Femur (tissue), 1 donor: ENCODE measurements at places on chromosomes 11 and 22.
A peak's percentile ranks its signal among the peaks of the same experiment; 100 is the strongest.

- no peak for DNase-seq
Measured at GRCh38 chr11:69178819-69179482, 23.2 kb downstream of the SMIM38 start.

- DNase-seq: no peak
Measured at GRCh38 chr11:32131321-32131720, 40.4 kb downstream of the RCN1 start.

DNA sequence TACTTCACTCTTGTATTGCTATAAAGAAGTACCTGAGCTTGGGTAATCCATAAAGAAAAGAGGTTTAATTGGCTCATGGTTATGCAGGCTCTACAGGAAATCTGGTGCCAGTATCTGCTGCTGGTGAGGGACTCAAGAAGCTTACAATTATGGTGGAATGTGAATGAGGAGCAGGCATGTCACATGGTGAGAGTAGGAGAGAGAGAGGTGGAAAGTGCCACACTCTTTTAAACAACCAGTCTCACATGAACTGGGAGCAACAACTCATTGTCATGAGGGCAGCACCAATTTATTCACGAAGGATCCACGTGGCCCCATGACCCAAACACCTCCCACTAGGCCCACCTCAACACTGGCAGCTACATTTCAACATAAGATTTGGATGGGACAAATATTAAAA, 24.6 kb upstream of the IGLL5 start:
- no peak for DNase-seq

DNA sequence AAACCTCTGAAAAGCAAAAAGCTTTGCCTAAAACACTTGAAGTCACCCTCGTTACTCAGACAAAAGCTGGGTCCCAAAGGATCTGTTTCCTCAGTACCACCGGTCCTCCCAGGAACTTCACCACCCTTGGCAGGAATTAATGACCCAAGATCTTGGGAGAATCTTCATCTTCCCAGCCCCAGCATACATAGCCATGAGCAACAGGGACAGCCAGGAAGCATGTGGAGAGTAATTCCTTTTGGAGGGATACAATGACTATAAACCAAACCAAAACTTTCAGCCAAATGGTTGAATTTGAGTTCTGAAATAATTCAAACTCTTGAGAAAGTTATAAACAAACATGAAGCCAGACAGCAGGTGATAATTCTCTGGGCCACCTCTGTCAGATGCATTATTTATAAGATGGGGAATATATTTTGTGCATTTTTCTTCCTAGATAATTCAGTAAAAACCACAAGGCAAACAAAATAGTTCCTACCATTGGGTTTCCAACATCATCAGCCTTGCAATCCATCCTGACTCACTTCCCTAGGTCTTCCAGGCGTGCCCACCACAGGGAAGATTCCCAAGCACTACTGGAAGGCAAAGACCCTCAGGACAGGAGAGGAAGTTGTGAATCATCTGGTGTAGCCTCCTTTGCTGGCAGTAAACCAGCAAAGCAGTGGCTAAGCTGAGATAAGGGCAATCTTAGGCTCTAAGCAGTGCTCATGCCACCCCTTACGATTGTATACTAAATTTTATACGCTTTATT, 71.7 kb upstream of the DRD2 start:
- DNase-seq: no peak

DNA sequence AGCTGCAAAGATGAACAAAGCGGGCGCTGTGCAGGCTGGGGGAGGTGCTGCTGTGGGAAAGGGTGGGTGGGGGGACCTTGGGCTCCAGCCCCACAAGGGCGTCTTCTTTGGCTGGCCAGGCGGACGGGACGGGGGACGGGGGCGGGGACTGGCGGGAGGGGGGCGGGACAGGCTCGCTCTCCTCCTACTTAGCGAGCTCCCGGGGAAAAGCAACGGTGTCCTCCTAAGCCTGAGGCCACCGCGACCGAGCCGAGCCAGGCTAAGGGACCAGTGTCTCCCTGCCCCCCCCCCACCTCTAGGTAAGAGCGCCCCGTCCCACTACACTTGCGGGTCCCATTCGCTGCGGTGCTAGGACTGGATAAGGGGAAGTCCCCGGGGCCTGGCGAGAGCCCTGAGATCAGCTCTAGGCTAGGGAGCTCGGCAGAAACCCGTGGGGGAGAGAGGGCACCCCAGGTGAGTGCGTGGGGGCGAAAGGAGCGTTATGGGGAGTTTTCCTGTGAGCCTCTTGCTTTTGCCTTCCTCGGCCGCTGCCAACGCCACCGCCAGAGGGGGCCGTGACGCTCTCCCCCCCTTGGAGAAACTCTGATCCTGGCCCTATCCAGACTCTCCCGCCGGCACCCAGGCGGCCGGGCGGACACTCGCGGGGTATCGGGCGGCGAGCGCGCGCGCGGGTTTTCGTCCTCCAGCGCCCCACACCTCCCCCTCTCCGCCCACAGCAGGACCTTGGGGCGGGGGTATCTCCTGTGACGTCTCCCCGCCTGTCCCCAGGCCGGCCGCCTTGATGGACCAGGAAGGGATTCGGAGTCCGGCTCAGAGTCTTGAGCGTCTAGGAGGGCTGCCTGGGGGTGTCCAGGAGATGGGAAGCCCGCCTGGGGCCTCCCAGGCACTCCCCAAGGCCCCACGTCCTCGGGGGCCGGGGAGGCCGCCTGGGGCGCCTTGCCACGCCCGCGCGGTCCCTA, at the start of gene PHLDB1:
TSS of gene PHLDB1 (plus strand) at position 215 of the 959 bp plus-strand sequence. CDS start 6,222 bp downstream, outside the sequence.
- DNase-seq: peak; percentile 89

DNA sequence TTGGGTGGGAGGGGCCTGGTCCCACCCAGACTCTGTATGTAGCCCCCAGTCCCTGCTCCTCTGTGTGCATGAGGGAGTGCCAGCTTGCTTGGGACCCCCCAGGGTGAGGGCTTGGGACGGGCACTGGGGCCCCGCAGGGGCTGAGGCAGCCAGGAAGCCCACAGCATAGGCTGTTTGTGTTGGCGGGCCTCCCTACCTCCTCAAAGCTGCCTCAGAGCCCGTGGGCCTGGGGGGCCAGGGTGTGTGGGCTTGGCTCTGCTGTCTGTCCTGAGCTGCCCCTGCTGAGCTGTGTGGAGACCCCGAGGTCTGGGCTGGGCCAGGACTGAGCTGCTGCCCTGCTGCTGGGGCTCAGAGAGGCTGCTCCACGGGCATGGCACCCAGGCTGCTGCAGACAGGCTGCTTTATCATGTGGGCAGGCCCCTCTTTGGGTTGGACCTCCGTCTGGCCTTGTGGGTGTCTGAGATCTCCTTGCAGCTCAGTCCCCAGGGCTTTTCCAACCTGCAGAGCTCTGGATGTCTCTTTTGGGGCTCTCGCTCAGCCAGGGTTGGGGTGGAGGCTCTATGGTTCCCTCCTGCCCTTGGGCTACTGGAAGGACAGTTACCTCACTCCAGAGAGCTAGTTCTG, 3.3 kb downstream of the TSPAN4 start:
- DNase-seq: no peak

- no peak for DNase-seq
Measured at GRCh38 chr11:5317292-5317691, 6.8 kb downstream of the OR51B2 start.

DNA sequence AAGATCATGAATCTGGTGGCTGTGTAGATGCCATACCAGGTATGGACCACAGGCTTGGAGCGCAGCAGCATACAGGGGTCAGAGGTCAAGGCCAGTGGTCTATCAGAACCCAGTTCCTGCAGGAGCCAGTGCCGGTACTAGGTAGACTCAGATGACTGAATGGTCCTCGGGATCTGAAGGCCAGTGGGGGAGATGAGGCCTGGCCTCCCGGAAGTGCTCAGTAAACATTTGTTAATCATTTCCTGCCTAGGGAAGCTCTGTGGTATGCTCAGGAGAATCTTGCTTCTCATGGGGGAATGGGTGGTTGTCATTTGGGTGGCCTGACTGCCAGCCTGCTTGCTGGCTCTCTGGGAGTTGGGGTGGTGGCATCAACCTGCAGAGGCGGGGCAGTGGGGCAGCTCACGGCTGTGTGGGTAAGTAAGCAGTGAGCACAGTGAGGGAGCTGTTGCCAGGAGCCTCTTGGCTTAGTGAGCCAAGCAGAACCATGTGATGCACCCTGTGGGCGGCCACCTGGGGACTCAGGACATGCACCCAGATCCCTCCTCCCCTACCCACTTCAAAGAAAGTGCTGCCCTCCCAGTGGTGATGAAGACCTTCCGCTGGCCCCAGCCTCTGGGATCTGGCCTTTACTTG, 33.0 kb downstream of the PTPRJ start:
- DNase-seq: no peak
